ENCODE measurements at places on chromosomes 6 and 20. TPM values are rescaled to one million over a fixed set of nuclear protein-coding genes. Genes with fewer than 3 reads are reported as not detected.

DDX43 gene
- 0.79 TPM for total RNA-seq

PNPLA1 gene
- not detected for total RNA-seq

RUNX2 gene
- total RNA-seq: not detected

VNN1 gene
- under 0.01 TPM for total RNA-seq

CAPN11 gene
- total RNA-seq: 0.20 TPM

LATS1 gene
- total RNA-seq: 4.6 TPM

DNA sequence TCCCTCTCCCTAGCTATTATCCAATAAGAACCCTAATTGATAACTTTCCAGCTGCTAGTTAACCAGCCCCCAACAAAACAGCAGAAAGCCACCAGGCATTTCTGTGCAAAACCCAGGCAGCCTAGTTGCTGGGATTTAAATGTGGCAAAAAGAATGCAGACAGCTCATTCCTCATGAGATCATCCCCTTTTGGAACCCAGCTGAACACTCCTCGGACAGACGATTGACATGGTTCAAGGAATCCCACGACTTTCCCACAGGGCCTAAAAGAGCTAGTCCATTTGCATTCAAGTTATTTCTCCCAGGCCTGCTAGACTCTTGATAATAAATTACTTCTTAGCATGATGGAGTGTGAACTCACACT lies 24.0 kb downstream of the JAG1 start:
- no peak for DNase-seq

DNA sequence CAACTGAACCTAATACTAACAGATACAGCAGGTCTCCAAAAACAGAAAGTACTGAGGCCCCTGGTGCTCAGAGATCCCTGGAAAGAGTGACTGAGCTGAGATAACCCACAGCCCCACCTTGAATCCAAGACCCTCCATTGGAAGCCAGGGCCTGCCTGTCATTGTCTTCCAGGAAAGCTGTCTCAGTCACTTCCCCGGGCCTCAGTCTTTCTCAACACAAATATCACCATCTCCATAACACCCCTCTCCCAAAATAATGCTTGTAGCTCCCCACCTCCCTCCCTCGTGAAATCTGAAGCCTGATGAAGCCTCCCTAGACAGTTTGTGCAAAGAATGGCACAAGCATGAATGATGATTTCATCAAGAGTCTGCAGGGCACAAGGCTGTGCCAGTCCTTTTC lies 138.2 kb upstream of the LRFN2 start:
- DNase-seq: no peak

DNA sequence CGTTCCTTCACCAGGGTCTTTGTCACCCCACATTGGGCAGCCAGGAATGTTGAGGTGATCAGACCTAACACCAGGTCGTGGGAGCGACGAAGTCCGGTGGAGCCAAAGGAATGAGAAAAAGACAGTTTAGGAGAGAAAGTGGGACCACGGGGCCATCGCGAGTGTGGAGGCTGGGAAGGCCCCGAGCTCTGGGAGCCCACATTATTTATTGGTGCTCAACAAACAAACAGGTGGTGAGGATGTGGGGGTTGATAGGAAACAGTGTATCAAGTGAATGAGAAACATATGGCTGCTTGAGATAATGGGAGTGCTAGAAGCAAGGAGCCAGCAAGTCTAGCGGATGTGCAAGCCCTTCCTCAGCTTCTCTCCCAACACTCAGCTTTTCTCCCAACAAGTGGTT lies 287.1 kb upstream of the SGK1 start:
- DNase-seq: no peak

GRCh38 chr6:117601811-117602150 lies 530 bp downstream of the GOPC start:
- no peak for DNase-seq

GRCh38 chr6:24543683-24544082 lies 48.9 kb downstream of the ALDH5A1 start:
- DNase-seq: no peak

- DNase-seq: no peak
Measured at GRCh38 chr20:56166781-56167465, 81.6 kb upstream of the MC3R start.

DNA sequence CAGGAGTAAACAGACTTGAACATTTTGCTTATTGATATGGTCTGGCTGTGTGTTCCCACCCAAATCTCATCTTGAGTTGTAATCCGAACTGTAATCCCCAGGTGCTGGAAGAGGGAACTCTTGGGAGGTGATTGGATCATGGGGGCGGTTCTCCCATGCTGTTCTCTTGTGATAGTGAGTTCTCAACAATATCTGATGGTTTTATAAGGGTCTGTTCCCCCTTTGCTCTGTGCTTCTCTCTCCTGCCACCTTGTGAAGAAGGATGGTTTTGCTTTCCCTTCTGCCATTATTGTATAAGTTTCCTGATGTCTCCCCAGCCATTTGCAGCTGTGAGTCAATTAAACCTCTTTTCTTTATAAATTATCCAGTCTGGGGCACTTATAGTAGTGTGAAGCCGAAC lies 40.0 kb downstream of the MYLIP start:
- DNase-seq: peak; percentile 64

DNA sequence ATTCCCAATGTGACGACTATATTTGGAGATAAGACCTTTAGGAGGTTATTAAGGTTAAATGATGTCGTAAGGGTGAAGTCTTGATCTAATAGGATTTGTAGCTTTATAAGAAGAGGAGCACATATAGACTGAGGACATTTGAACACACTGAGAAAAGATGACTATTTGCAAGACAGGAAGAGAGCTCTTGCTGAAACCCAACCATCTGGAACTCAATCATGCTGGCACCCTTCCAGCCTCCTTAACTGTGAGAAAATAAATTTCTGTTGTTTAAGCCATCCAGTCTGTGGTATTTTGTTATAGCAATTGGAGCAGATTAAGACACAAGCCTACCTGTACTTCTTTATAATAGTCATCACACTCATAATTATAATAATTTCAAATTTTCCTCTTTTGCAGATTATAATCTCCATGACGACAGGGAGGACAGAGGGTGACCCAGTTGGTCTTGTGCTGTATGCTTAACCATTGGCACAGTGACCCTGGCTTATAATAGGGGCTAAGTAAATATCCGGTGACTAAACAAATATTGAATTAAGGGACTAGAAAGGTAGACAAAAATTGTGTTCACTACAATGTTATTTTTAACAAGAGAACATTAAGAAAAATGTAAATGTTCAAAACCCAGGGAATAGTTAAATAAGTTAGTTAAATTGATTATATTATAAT lies 206.4 kb upstream of the HDDC2 start:
- peak; percentile 75 for DNase-seq

DNA sequence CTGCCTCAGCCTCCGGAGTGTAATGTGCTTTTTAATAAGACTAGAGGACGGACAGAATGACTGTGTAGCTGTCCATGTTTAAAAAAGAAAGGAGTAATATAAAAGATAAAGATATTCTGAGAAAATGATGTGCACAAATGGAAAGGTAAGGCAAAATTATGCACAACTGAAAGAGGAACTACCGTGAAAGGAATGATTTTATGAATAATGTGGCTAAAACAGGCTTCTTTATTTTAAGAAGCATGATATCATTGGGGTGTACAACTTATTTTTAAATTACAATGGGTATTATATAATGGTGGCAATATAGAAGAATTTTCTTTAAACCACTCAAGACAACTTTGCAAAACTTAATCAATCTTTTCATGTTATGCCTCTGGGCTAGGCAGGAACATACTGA lies 78.1 kb downstream of the FIG4 start:
- DNase-seq: no peak

- DNase-seq: no peak
Measured at GRCh38 chr6:79782792-79783580, 151.9 kb downstream of the SH3BGRL2 start.

DNA sequence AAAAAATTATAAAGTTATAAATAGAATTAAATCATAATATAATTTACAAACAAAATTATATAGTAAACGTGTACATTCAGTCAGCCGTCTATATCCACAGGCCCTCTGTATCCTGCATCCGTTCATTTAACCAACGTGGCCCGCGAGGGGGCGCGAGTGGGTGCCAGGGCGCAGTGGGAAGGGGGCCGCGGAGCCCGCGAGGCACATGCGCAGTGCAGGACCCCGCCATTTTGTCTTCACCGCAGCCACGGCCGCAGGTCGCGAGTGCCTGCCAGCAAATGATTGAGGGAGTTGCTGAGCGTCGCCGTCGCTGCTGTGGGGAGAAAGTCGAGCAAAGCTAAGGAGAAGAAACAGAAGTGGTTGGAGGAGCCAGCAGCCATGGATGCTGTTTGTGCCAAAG lies 53.4 kb upstream of the ECI2 start:
- DNase-seq: no peak

DNA sequence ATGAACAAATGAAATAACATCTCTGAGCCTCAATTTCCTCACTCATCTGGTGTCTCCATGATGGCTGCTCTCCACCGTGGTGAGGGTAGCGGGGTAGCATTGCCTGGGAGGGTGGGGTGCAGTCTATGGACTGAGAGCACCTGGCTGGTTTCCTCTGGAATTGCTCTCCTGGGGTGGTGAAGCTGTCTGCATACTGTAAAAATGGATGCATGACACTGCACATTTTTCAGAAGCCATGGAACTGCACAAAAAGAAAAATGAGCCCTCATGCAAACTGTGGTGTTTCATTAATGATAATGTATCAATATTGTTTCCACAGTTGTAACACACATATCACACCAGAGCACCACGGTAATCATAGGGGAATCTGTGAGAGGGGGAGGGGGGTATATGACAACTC lies 12.1 kb upstream of the ITPR3 start:
- DNase-seq: no peak

GRCh38 chr6:103872233-103872632 lies 987.5 kb downstream of the HACE1 start:
- no peak for DNase-seq

DNA sequence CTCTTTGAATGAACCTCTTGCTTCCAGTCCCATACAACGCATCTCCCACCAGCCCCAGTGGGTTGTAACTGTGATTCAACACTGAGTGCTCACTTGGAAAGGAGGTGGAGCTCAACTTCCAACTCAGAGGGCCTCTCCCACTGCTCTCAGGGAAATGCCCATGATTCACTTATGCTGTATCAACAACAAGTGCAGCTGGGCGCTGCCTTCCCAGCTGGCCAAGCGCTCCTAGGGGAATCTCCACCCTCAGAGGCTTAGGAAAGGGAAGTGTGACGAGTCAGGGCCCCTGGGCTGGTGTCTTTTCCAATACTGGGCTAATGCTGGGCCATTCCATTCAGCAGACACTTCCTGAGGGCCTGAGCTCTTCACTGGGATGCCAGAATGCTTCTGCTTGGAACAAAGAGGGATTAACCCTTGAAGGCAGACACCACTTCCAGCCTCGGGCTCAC lies 8.1 kb upstream of the OCSTAMP start:
- DNase-seq: peak; percentile 74

DNA sequence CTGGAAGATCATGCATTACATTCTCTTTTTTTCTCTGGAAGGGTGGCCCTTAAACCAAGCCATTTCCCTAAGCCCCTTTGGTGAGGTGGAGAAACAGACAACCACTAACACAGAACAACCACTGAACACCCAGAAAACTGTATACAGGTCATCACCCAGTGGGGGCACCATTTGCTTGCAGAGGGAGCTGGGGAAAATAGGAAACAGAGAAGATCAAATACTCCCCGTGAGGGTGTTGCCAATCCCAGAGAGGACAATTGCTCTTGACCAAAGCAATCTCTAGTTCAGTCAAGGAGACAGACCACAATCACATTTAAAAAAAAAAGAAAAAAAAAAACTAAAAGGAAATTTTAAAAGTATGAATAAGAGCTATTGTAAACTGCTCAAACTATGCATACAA lies 865 bp upstream of the DAAM2 start:
- peak; percentile 4 for DNase-seq

DNA sequence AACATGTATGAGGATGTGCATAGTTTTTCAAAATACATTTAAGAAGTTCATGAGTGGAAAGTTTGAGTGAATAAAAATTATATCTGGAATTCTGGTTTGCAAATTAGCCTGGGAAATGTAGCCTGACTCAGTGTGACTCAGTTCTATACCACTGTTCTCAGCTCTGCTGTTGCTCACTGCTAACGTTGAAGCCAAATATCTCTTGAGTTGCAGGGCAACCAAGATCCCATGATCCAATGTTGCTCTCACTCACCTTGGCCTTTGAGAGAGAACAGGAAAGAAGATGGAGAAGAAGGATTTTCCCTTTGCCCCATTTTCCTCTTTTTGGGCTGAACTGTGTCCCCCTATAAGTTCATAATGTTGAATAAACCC lies 28.9 kb downstream of the PSMB9 start:
- no peak for DNase-seq

DNA sequence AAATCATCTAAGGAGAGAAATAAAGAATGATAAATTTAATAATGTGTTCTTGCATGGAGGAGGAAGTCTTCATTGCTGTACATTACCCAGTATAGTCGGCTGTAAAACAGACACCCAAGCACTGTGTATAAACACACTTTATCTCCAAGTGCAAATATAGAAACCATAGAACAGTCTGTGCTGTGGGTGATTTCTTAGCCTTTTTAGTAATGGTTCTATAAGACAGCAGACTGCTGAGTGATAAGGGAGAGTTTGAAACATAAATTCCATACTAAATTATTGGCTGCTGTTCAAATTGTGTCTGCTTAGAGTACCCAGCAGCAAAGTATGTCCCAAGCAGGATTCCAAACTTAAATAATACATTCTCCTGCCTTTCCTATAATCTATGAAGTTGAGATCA lies 4.6 kb downstream of the FILIP1 start:
- peak; percentile 39 for DNase-seq

- no peak for DNase-seq
Measured at GRCh38 chr6:136014454-136015437, 163.2 kb downstream of the PDE7B start.

DNA sequence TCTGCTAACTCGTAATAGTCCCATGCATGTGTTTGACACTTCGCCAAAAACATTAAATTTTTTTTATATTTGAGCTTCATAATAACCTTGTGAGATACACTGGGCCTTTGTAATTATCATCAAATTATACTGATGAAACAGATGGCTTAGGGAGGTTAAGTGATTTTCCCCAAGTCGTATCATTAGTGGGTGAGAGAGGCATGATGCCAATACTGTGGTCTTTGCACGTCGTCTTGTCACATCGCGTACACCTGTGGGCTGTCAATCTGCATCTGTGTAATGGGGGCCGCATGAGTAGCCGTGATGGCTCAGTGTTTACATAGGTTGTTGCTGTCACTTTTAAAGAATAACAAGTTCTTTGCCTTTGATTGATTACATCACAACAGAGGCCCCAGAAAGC lies 1.7 kb downstream of the PRL start:
- DNase-seq: no peak

- DNase-seq: peak; percentile 93
Measured at GRCh38 chr6:128508588-128509296, 11.7 kb downstream of the PTPRK start.
